ENCODE measurements at places on chromosomes 5 and 9.

- H3K36me3 ChIP-seq, result no peaks in the 10 kb centered on the region
- H3K4me1 ChIP-seq, result peaks cover 21% of the 10 kb centered on the region
- H3K4me3 ChIP-seq, result no peak overlapping the region
- H3K27me3 ChIP-seq, result no peaks in the 10 kb centered on the region
These were observed 100.2 kb upstream of the FSTL4 start for GRCh38 chr5:133712562-133712961.

DNA sequence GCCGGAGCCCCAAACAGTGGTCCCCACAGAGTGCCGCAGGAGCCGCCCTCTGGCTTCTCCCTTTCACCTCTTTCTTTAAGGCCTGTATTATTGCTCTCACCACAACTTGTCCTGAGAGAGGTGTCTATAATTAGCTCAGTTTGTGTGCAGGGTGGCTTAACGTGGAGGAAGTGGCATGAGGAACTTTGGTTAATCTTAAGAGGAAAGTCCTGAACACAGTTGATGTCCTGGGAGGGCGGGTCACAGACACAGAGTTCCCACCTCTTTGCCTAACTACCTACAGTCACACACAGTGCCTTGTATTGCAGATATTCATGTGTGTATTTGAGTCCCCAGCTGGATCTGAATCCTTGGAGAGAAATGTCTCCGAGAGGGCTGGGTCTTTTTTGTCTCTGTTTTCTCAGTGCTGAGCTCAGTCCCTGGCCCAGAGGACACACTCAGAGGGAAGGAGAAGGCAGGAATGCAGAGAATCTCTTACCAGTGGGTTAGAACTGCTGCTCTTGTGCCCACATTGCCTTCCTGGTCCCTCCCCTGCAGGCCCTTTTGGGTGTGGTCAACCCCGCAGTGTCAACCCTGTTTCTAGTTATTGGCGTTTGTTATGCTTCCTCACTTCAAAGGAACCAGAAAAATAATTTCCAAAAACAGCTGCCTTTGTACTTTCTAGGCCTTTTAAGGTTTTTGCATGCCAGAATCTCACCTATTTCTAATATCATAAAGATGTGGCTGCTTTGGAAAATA is 392.5 kb downstream of the KDM4C start:
- H3K27ac ChIP-seq, result no peak overlapping the region
- no peak for DNase-seq
- H3K4me1 ChIP-seq, result peaks cover 38% of the 10 kb centered on the region
- no peak overlapping the region for H3K4me3 ChIP-seq
- H3K27me3 ChIP-seq, result no peaks in the 10 kb centered on the region

- no peak overlapping the region for H3K27ac ChIP-seq
- peaks cover 34% of the 10 kb centered on the region for H3K4me1 ChIP-seq
- no peak overlapping the region for H3K4me3 ChIP-seq
- no peak for DNase-seq
- no peaks in the 10 kb centered on the region for H3K27me3 ChIP-seq
These were observed 234.1 kb downstream of the FBXL7 start for GRCh38 chr5:15734058-15734457.

- H3K4me1 ChIP-seq, result no peaks in the 10 kb centered on the region
- no peak for DNase-seq
- no peaks in the 10 kb centered on the region for H3K36me3 ChIP-seq
- H3K27me3 ChIP-seq, result no peaks in the 10 kb centered on the region
These were observed 284.7 kb downstream of the NR2F1-AS1 start for GRCh38 chr5:93296338-93296737.

DNA sequence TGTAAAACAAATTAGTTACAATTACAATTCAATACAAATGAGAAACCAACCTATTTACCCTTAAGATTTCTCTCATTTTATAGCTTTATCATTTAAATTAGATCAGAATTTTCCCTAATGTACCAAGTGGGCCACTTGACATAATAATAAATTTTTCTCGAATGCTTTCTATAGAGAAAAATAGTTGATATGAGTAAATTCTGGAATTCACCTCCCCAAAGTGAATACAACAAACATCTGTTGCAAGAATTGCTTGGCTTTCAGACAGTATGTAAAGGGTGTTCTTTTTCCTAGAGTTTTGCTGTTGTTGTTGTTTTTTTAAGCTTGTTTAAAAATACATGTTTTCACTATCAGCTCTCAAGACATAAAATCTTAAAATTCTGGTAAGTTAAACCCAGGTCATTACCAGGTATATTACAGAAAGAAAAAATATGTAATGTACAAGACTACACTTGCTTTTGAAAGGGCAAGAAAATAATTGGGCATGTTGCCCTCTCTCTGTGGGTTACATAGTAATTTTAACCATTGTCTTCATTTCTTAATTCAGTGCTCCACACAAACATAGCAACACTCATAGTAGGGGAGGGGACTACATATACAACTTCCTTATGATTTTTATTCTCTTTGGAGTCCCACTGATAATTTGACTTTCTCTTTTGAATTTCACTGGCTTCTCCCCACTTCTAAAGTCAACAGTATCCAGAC is 200.6 kb downstream of the ARL15 start:
- no peaks in the 10 kb centered on the region for H3K36me3 ChIP-seq
- no peak overlapping the region for H3K27ac ChIP-seq
- no peak overlapping the region for H3K4me3 ChIP-seq
- no peak for DNase-seq

DNA sequence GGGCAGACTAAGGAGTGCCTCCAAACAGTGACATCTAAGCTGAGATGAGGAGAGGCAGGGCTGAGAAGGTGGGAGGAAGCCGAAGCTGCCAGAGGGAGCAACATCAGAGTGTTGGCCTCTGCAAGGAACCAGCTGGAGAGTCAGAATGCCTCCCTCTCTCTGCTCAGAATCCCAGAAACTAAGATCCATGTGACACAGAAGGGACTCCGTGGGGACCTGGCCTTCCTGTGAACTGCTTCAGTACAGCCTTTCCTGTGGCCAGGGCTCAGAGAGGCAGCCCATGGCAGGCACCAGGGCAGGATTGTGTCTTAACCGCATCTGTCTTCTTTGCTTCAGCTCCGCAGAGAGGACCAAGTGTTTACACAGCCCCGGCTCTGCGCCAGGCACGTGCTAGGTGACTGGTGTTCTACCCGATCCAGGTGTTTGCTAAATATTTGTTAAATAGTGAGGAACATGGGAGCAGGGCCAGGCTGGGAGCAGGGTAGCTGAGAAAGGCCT is 33.5 kb downstream of the KCNMB1 start:
- peaks cover 12% of the 10 kb centered on the region for H3K4me1 ChIP-seq
- DNase-seq, result no peak
- no peaks in the 10 kb centered on the region for H3K36me3 ChIP-seq
- no peak overlapping the region for H3K27ac ChIP-seq
